ENCODE measurements at places on chromosomes 5 and 9.

GRCh38 chr5:50749873-50750272 is 83.4 kb downstream of the PARP8 start:
- DNase-seq, result no peak

GRCh38 chr9:88478246-88478645 is 56.7 kb upstream of the NXNL2 start:
- DNase-seq, result no peak

DNA sequence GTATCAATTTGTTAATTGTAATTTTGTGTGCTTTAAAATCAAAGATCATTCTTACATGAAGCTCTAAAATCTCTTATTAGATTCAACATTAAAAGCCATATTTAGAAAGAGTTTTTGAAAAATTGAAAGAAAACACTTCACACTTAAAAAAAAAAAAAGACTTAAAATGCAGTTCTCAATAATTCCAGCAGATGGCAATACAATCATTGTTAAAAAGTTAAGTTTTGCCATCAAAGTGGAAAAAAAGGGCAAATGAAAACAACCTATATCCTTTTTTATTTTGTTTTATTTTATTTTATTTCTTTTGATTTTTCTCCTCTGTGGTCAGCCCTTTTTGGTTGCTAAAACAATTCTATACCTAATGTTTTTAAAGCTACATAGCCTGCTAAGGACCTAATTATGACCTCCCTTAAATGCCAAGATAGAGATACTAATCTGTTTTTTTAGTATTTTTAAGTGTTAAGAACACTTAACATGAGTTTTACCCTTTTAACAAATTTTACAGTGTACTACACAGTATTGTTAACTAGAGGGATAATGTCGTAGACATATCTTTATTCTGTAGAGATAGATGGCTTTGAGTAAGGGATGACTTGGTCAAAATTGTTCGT is 154.2 kb upstream of the DAB2 start:
- no peak for DNase-seq

GRCh38 chr9:108081112-108081511 is 591.5 kb upstream of the KLF4 start:
- peak; percentile 21 for DNase-seq

DNA sequence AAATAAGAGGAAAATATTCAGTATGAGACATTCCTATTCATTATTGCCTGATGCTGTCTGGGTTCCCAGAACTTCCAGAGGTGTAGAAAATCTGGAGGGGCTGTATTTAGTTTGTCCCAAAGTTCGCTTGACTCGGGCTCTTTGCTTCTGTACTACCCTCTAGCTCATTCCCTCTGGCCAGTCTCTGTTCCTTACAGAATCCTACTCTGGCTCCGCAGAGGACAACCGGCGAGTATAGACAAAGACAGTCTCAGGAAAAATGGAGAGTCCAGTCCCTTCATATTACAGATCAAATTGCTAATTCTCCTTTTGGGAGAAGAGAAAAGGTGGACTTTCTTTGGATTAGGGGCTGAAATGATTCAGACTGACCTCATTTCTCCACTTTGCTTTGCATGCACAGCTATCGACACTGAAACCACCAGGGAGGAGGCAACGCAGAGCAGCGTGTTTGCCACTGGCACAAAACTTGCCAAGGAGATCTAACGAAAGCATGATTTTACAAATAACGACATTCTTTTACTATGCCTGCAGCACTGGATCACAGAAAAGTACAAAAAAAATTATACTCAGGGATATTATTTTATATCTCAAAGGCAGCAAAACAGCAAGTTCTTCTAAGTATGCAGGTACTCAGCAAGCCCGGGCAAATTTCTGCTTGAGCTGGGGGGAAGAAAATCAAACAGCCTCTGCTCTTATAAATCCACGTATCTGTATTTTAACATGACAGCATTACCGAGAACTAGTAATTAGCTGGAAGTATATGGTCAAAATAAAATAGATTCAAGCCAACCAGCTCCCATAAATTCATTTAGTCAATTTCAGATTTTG is 279.7 kb downstream of the NPR3 start:
- no peak for DNase-seq

GRCh38 chr9:104911032-104911607 is 16.8 kb downstream of the ABCA1 start:
- DNase-seq, result peak; percentile 48

DNA sequence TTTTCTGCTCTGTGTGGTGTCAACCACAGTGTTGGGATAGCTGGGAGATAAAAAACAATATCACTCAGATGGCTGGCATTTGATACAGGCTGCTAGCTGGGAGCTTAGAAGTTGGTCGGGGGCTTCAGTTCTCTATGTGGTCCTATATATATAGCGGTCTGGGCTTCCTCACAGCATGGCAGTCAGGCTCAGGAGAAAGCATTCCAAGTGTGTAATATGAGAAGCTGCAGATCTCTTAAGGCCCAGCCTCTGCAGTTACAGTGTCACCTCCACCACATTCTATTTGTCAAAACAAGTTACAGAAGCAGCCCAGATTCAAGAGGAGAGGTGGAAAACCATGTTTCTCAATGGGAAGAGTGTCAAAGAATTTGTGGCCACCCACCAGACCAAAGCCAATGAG is 108.1 kb upstream of the NIPBL start:
- no peak for DNase-seq

DNA sequence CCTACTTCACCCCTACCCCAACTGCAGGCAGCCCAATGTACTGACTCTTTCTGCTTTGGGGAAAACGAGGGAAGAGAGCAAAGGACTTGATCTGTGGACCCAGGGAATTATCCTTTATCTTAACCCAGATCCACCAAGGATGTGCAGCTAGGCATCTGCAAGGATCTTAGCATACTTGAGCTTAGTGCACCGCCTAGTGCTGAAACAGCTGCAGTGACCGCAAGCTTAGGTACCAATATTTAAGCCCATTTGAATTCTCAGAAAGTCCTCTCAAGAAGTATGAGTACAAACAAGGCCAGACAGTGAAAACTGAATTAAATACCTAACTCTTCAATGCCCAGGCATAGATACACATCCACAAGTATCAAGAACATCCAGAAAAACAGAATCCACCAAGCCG is 576.7 kb upstream of the ADAMTS16 start:
- DNase-seq, result no peak

DNA sequence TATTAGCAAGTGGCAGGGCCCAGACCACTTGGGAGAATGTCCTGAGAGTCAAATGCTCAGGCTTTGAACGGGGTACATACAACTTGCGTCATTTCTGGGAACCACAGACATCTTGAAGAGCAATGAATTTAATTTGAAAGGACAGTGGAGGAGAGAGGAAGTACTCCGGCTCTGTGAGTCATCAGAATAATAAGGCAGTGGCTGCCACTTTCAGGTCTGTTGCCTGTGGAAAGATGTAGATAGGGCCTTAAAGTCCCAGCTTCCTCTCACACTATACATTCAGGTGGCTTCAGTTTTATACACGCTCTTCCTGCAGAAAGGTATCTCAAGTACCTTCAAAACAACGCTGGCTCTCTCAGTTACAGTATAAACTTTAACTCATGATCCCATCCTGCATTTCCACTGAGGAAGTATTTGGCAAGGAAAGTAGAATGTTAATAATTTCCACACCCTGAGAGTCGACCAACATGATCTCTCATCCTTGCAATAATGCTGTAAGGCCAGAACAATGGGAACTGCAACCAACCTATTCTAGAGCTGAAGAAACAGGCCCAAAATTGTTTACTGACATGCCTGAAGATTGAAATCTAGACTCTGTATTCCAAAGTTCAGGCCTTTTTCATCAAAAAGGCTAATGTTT is 6.8 kb upstream of the PRUNE2 start:
- peak; percentile 70 for DNase-seq

GRCh38 chr9:93267681-93268505 is 84.0 kb downstream of the WNK2 start:
- DNase-seq, result no peak

DNA sequence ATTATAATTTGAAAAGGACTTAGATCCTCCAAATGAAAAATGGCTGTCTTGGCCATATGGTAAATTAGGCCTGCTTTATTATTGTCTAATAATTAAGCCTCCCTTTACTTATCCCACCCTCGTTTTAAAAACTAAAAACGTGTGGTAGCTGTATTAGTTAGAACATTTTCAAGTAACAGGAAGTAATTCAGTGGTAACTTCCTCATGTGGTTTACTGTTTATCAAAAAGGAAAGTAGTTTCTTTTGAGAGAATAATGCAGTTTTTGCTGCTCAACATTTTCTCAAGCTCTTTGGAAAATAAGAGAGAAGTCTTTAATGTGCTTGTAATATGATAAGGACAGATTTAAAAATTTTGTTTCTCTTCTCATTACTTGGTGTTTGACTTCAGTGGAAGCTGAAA is 26.0 kb downstream of the ZCCHC7 start:
- DNase-seq, result no peak

GRCh38 chr9:2053883-2054845 is 39.0 kb downstream of the SMARCA2 start:
- DNase-seq, result peak; percentile 89

DNA sequence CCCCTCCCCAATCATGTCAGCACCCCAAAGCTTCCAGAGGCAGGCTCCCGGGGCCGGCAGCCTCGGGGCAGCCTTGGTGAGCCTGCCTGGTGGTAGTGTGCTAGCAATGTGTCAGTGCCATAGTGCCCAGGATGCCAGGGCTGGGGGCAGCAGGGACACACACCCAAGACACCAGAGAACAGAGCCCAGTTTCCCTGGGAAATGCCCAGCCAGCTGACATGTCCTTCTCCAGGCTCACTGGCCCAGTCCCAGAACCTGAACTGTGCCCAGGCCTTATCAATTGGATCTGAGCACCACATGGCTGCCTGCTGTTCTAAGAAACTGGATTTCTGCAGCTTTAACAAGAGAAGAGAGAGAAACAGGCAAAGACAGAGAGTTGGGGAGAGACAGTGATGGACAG is 74.9 kb upstream of the LRRTM2 start:
- DNase-seq, result no peak

- peak; percentile 46 for DNase-seq
Observed at GRCh38 chr5:88824892-88825583, 57.9 kb downstream of the MEF2C start.

DNA sequence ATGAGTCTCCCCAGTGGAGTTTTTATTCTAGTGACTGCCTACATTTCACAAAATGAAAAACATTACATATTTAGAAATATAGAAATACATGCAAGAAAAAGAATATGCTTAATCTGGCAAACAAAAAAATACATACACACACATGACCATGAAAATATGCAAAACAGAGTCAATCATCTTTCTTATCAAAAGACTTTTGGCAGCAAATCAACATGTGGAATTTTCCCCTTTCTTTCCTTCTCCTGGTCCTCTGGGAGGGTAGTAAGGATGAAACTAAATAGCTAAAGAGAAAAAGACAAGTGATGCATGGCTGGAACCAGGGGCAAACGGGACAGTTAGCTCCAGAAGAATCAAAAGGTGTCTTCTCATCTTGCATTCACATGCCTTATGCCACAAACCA is 69.4 kb downstream of the APBA1 start:
- no peak for DNase-seq

DNA sequence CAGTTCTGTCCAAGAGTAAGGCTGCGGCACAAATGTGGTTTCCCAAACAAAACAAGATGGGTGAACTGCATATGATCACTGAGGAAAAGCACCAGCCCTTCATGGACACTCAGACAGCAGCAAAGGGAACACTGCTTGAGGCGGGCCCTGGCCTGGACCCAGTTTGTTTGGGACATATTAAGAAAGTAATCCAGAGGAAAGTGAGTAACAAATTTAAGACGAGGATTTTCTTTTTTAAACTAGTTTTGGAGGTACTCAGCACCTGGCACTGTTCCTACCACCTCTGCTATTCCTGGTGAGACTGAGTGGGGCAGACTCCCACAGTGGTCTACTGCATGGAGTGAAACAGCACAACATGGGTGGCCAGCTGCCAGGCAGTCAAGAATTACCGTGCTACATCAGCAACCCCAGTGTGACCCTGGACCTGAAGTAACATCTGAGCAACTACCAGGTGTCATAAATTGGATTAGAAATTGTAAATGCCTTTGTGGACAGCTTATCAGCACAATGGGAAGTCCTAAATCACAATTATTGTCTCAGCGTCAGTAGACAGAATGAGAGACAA is 28.5 kb downstream of the P4HA2 start:
- DNase-seq, result no peak

DNA sequence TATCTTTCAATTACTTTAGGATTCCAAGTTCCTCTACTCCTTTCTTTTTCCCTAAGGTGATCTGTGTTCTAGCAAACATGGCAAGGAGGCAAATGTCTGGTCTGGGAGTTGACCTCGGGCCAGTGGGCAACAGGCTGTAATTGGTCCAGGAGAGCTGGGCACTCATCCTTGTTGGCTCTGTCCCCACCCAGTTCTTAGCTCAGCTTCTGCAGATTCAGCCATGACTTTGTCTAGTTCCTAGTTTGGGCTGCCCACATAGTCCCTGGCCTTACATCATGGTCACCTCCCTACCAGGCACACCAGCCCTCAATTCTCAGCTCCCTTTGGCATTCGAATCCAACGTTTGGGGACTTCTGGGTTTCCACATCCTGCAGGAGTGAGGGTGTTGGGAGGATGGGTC is 92.1 kb upstream of the DAP start:
- DNase-seq, result no peak

DNA sequence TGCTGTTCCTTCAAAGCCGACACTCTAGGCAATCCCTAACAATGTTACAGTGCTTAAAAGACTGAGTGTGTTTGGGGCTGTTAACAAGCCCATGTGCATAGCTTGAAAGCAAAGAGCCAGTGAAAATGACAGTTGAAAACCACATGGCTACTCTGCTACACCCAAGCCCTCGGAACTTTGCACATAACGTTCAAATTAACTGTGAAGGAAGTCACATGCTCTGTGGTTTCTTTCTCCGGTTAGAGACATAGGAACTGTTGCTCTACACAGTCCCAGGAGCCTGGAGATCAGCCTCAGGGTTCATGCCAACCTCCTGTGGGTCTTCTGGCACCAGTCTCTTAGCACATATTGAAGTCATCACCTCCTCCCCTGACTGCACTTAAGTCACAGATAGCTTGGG is 51.1 kb downstream of the C9orf152 start:
- peak; percentile 89 for DNase-seq

DNA sequence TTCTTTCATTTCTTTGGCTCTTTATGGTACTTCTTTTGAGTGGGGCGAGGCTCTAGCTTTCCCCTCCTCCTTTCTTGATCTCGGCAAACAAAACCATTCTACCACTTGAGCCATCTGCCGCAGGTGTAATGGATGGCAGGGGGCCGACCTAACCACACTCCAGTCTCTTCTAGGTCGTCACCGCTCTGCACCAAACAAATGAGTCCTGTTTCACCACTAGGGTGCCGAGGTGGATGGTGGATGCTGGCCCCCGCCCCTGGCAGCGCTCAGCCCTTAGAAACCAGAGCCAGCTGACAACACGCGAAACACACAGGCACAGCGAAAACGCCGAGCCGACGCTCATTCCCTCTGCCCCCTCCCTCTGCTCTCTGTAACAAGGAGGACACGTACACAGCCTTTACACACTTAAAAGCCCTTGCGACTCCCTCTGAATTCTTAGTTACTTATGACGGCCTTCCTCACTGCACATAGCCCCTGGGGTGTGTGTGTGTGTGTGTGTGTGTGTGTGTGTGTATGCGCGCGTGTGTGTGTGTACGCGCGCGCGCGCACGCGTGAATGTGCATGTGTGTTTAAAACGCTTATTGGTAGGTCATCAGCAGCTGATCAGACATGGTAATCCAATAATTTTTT is 199.4 kb downstream of the MEF2C start:
- DNase-seq, result no peak

GRCh38 chr5:82820188-82820587 is 257.0 kb downstream of the TMEM167A start:
- peak; percentile 42 for DNase-seq
